ENCODE measurements at places on chromosomes 4 and X.

DNA sequence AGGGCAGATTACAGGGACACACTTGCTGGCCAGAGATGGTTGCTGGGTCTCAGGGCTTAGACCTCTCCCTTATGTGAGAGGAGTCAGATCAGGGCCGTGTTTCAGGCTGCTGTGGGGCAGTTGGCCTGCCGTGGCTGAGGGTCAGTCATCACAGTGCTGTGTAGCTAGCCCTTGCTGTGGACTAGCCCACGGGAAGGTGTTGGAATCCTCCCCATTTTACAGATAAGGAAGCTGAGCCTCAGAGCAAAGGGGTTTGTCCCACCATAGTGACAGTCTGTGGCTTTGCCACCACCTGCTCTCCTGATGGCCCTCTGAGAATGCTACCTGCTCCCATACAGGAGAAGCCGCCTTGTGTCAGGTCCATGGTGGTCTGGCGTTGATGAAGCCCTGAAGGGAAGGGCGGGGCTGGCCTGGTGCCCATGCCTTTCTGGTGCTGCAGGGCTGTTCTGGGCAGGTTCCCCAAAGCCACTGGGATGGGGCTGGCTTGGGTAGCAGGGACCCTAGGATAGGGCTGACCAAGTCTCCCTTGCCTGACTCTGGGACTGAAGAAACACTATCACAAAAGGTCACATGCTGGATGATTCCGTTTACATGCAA is 2.4 kb upstream of the FAM53A start:
- peaks cover 11% of the 10 kb centered on the region for H3K4me1 ChIP-seq
- no peak overlapping the region for H3K4me3 ChIP-seq
- H3K27ac ChIP-seq = no peak overlapping the region
- DNase-seq = no peak
- H3K36me3 ChIP-seq = peaks cover 2% of the 10 kb centered on the region

DNA sequence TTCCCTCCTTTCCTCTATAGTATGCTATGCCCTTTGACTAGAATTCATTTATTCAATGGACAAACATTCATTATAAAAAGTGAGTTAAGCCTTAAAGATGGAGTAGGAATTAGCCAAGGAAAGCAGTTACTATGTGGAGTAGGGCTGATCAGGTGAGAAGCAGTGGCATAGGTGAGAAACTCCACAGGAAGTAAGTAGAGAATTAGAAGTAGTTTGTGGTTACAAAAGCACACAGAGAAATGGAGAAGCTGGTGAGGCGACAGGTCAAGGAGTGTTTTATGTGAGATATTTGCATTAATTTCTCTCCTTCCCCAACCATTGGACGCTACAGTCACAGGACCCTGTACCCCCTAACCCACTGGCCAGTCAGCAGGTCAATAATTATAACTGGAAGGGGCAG is 30.6 kb downstream of the SETD7 start:
- H3K4me3 ChIP-seq = no peak overlapping the region
- no peaks in the 10 kb centered on the region for H3K27me3 ChIP-seq
- H3K27ac ChIP-seq = no peak overlapping the region
- no peak for DNase-seq
- H3K36me3 ChIP-seq = peaks cover 9% of the 10 kb centered on the region

DNA sequence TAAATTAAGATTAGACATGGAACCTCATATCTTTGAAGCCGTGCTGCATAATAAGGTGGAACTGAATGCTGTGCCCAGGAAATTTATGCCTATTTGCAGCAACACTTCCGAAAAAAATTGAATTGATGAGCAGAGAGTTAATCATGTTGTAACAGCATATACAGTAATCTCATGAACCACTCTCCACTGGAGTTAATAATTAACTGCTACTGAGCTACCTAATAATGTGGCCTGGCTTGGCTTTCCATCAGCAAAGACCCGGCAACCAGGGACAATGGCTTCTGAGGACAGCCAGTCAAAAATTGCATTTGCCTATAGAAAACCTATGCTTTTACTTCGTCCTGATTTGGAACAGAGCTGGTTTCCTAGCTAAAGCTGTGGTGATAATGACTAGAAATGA is 63.8 kb upstream of the GATB start:
- no peak overlapping the region for H3K27ac ChIP-seq
- H3K4me1 ChIP-seq = no peaks in the 10 kb centered on the region
- H3K36me3 ChIP-seq = no peaks in the 10 kb centered on the region
- H3K4me3 ChIP-seq = no peak overlapping the region

- no peak overlapping the region for H3K4me3 ChIP-seq
- peak; percentile 88 for DNase-seq
- peaks cover 10% of the 10 kb centered on the region for H3K4me1 ChIP-seq
- H3K27me3 ChIP-seq = no peaks in the 10 kb centered on the region
- H3K27ac ChIP-seq = peak overlapping the region; percentile 55
These were observed 33.1 kb downstream of the TET2 start for GRCh38 chr4:105179539-105180401.

DNA sequence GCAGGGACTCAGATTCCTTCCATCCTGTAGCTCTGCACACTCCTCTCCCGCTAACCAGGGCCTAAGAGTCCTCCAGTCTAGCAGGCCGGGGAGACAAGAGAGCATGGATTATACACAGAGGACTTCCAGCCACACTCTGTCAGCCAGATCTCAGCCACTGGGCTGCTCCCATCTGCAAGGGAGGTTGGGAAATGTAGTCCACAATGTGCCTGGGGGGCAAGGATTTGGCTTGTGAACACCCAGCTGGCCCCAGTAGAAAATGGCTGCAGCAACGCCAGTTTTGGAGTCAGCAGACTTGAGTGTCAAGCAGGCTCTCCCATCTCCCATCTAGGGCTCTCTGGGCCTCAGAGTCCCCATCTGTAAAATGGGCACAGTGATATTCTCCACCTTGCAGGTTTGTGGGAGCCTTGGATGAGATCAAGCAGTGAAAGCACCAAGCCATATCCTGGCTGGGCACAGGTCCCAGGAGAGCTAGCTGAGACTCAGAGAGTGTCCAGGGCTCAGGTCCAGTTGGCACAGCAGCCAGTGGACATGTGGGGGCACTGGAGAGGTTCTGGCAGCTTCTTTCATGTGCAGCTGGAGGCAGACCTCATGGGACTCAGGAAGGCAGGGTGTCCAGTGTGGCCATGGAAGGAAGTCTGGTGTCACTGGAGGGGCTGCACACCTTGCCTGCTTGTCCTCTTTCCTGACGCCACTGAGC is 14.6 kb downstream of the PSAPL1 start:
- H3K27me3 ChIP-seq = no peaks in the 10 kb centered on the region
- H3K4me3 ChIP-seq = no peak overlapping the region
- no peak overlapping the region for H3K27ac ChIP-seq
- no peaks in the 10 kb centered on the region for H3K4me1 ChIP-seq
- DNase-seq = no peak

DNA sequence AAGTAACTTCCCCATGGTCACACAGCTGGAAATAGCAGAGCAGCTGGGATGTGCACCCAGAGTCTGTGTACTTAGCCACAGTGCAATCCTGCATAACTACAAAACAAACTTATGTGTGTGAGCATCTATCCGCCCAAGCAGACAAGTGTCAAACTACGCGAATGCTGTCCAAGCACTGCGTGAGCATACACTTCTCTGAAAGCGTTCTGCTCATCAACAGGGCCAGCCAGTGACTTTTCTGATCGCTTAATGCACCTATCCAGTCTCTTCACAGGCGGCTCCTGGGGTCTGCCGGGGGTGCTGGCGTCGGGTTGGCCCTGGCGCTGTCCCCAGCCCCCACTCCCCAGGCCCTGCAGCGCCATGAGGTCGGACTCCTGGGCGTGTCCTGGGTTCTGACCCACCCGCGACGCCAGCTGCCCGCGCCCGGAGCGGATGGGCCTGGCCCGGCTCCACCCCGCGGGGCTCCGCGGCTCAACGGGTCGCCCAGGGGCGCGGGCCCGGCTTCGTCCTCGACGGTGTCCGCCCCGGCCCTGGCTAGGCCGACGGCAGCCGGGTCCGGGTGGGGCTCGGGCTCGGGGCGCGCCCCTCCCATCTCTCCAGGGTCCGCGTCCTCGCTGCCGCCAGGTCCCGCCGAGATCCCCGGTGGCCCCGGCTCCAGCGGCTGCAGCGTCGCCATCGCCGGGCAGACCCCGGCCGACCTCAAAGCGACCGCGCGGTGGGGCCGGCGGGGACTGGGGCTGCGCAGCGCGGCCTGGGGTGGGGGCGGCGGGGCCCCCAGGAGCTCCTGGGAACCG is 1.3 kb upstream of the ZNF141 start:
- H3K27ac ChIP-seq = peak overlapping the region; percentile 93
- peak; percentile 60 for DNase-seq
- H3K4me3 ChIP-seq = peak overlapping the region; percentile 53
- no peaks in the 10 kb centered on the region for H3K27me3 ChIP-seq

GRCh38 chr4:70997546-70997945 is 4.1 kb downstream of the DCK start:
- no peaks in the 10 kb centered on the region for H3K27me3 ChIP-seq
- DNase-seq = no peak
- H3K4me1 ChIP-seq = no peaks in the 10 kb centered on the region
- no peaks in the 10 kb centered on the region for H3K36me3 ChIP-seq
- no peak overlapping the region for H3K27ac ChIP-seq
- H3K4me3 ChIP-seq = no peak overlapping the region

- no peaks in the 10 kb centered on the region for H3K36me3 ChIP-seq
- H3K27me3 ChIP-seq = no peaks in the 10 kb centered on the region
- H3K27ac ChIP-seq = no peak overlapping the region
- peaks cover 2% of the 10 kb centered on the region for H3K4me1 ChIP-seq
- DNase-seq = peak; percentile 96
These were observed 44.1 kb upstream of the SH3RF1 start for GRCh38 chr4:169314906-169315305.

GRCh38 chrX:71665747-71666146 is 1.6 kb upstream of the LOC101059915 start:
- no peaks in the 10 kb centered on the region for H3K27me3 ChIP-seq
- H3K4me1 ChIP-seq = no peaks in the 10 kb centered on the region
- DNase-seq = no peak

DNA sequence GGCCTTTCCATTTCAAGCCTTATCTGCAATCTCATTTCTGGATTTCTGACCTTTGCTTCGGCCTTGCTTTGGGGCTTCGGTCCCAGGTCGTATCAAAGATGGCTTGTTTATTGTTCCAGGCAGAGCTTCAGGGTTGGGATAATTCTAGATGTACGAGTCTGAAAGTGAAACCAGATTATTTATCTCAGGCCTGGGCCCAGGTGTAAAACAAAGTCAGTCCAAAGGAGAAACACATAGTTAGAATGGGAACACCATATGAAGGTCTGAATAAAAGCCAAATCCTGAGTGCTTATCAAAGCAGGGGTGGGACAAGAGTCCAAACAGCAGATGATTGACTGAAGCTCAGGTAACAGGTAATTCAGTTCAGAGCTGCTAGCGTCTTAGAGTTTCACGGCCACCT is 17.1 kb downstream of the PRIMPOL start:
- no peaks in the 10 kb centered on the region for H3K27me3 ChIP-seq
- H3K36me3 ChIP-seq = no peaks in the 10 kb centered on the region
- peaks cover 6% of the 10 kb centered on the region for H3K4me1 ChIP-seq
- peak overlapping the region; percentile 60 for H3K27ac ChIP-seq

GRCh38 chr4:101292214-101292613 is 55.1 kb downstream of the PPP3CA start:
- H3K4me3 ChIP-seq = no peak overlapping the region
- no peak for DNase-seq
- no peaks in the 10 kb centered on the region for H3K27me3 ChIP-seq
- no peak overlapping the region for H3K27ac ChIP-seq
- peaks cover 14% of the 10 kb centered on the region for H3K4me1 ChIP-seq
- no peaks in the 10 kb centered on the region for H3K36me3 ChIP-seq

DNA sequence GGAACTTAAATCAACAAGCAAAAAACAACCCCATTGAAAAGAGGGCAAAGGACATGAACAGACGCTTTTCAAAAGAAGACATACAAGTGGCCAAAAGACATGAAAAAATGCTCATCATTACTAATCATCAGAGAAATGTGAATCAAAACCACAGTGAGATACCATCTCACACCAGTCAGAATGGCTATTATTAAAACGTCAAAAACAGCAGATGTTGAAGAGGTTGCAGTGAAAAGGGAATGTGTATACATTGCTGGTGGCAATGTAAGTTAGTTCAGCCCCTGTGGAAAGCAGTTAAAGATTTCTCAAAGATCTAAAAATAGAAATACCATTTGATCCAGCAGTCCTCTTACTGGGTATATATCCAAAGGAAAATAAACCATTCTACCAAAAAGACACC is 22.6 kb downstream of the RTL9 start:
- no peaks in the 10 kb centered on the region for H3K4me1 ChIP-seq
- H3K27ac ChIP-seq = no peak overlapping the region
- no peak for DNase-seq
- no peaks in the 10 kb centered on the region for H3K27me3 ChIP-seq
- H3K36me3 ChIP-seq = no peaks in the 10 kb centered on the region
- no peak overlapping the region for H3K4me3 ChIP-seq

DNA sequence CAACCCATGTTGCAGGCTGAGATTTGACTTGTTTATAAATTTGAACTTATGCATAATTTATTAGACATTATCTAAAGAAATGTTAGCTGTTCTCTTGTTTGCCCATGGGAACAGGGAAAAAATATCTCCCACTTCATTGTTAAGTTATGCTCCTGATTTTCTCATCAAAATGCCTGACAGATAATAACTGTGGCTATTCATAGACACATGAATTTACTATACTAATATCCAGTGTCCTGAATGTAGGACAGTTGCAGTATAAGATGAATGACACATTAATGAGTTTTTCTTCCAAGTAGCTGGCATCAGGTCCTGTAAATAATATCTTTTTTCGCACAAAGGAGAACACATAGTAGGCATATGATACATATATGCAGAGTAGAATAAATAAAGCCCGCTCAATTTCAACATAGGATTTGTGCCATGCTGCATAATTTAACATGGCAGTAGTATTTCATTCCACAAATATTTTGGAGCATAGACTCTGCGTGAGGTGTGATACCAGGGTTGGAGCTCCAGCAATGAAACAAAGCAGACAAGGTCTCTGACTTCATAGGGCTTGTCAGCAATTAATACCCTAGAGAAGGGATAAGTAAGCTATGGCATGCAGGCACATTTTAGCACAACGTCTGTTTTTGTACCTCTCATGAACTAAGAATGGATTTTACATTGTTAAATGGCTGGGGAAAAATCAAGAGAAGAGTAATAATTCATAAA is 40.4 kb upstream of the DDX53 start:
- no peaks in the 10 kb centered on the region for H3K36me3 ChIP-seq
- H3K27me3 ChIP-seq = no peaks in the 10 kb centered on the region
- H3K4me3 ChIP-seq = no peak overlapping the region
- no peak overlapping the region for H3K27ac ChIP-seq

DNA sequence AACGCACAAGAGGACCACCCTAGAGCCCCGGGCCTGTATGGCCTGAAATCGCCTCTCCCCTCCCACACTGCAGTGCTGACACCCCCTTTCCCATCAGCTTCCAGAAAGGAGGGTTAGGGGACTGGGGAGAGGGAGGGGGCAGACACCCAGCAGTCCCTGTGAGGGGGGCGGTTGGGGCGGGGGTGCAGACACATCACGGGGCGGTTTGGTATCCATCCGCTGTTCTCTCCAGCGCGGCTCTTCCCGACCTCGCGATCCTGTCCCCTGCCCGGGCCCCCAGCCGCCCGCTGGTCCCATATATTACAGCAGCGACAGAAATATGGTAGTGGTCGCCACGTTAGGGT is 404 bp upstream of the GPRASP2 start:
- DNase-seq = no peak
- H3K27me3 ChIP-seq = no peaks in the 10 kb centered on the region
- peaks cover 6% of the 10 kb centered on the region for H3K36me3 ChIP-seq
- no peaks in the 10 kb centered on the region for H3K4me1 ChIP-seq
- H3K4me3 ChIP-seq = peak overlapping the region; percentile 78
- H3K27ac ChIP-seq = peak overlapping the region; percentile 58

- no peak overlapping the region for H3K4me3 ChIP-seq
- DNase-seq = no peak
- H3K27ac ChIP-seq = no peak overlapping the region
- H3K36me3 ChIP-seq = no peaks in the 10 kb centered on the region
- H3K27me3 ChIP-seq = no peaks in the 10 kb centered on the region
These were observed 100.4 kb downstream of the SLIT2 start for GRCh38 chr4:20352163-20352431.
